SK-MEL-5 (cell line): ENCODE measurements at places on chromosomes 1 and 21.

- DNase-seq, result no peak
Measured at GRCh38 chr1:246445503-246445902, 61.6 kb downstream of the SMYD3 start.

GRCh38 chr1:31064718-31065309 lies 703 bp downstream of the PUM1 start:
- DNase-seq, result peak; percentile 24

GRCh38 chr1:174690266-174690665 lies 242.5 kb downstream of the GPR52 start:
- no peak for DNase-seq

GRCh38 chr21:21163904-21164303 lies 165.7 kb downstream of the NCAM2 start:
- peak; percentile 74 for DNase-seq

DNA sequence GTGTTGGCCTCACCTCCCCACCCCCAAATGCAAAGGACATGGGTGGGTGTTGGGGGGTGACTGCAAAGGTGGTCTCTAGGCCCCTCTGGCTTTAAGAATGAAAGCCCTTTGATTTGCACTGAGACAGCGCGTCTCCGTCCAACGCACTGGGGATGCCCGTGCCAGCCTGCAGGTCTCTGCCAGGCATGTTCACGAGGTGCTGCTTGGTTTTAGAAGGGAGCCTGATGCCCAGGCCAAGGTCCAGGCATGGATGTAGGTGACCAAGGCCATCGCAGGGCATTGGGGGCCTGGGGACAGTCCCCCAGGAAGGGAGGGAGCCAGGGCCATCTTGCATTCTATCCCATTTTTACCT lies 363.6 kb upstream of the VAMP3 start:
- no peak for DNase-seq
